GM04503 (cell line): ENCODE measurements at places on chromosomes 2 and 18.

DNA sequence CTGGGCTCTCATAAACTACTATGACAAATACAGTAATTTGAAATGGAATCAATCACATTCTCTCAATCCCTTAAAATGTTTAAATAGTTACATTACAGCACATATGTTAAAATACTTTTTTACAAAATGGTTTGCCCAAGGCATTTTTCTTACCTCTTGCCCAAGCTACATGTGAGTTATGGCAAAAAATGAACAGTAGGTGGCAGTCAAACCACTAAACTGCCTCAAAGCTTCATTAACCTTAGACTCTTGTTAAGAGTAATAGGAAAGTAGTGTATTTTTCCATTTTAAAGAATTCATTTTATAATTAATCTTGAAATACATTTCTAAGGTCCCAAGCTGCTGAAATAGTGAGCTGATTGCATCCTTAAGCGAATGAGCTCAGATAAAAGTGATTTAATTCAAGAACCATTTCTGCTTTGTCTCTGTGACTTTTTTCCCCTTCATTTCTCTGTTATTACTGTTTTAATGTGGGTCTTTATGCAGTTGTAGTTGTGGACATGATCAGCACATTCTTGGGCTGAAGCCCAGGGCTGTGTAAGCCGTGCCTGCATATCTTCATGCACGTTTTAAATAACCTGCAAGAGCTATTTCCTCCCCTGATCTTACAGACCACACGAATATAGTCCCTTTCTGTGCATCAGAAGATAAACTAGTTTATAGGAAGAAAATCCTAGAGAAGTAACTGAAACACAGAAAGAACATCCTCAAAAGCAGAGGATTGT is 311.8 kb downstream of the LNPK start:
- DNase-seq: peak; percentile 28

GRCh38 chr2:168529054-168529833 is 73.2 kb downstream of the CERS6 start:
- no peak for DNase-seq

- DNase-seq: no peak
Observed at GRCh38 chr2:27721884-27722485, 49.5 kb upstream of the MRPL33 start.

DNA sequence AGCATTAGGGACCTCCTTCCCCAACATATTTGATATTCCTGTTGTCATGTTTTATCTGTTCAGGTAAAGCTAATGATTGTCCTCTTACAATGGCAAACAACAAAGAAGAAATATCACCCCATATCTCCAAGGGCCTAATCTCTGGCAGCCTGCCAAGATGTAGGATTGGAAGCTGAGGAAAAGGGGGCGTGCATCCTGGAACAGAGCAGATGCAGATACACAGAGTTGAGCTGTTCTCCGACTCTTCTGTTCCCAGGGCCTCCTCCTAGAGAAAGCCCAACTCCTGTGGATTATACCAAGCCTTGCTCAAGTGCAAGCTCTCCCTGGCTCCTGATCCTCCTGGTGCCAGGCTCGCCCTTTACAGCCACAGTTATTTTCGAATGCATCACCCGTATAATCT is 35.2 kb upstream of the CD207 start:
- DNase-seq: no peak

DNA sequence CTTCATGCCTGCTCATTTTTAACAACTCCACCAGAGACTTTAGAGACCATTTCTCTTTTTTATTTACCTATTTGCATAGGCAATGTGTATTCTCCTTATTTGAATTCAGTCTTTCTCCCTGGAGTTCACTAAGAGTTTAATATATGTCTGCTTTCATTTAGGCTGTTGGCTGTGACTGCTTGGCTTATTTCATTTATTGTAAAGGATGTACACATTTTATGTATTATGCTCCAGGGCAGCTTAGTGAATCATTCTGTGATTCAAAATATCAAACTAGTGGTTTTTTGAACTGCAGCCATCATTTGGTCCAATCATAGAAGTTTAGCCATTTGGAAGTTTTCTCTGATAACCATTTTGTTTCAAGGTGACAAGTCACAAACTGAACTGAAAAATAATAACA is 229.6 kb downstream of the LPIN1 start:
- DNase-seq: no peak

GRCh38 chr2:980176-980575 is 29.5 kb downstream of the SNTG2 start:
- DNase-seq: no peak

GRCh38 chr2:119638685-119639554 is 40.1 kb upstream of the TMEM177 start:
- no peak for DNase-seq

DNA sequence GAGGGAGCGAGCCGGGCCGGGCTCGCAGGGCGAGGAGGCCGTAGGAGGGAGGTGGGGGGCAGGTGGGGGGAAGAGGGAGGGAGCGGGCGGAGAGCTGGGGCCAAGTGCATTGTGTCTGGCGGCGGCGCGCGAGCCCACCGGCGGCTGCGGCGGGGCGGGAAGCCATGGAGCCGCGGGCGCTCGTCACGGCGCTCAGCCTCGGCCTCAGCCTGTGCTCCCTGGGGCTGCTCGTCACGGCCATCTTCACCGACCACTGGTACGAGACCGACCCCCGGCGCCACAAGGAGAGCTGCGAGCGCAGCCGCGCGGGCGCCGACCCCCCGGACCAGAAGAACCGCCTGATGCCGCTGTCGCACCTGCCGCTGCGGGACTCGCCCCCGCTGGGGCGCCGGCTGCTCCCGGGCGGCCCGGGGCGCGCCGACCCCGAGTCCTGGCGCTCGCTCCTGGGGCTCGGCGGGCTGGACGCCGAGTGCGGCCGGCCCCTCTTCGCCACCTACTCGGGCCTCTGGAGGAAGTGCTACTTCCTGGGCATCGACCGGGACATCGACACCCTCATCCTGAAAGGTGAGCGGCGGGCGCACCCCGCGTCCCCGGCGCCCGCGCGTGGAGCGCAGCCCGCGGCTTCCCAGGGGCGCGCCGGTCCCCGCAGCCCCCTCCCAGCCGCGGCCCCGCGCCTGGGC is at the start of gene TMEM178A:
TSS of gene TMEM178A (plus strand) at position 107 of the 680 bp plus-strand sequence. CDS start at position 165, 58 bp downstream.
- DNase-seq: no peak

DNA sequence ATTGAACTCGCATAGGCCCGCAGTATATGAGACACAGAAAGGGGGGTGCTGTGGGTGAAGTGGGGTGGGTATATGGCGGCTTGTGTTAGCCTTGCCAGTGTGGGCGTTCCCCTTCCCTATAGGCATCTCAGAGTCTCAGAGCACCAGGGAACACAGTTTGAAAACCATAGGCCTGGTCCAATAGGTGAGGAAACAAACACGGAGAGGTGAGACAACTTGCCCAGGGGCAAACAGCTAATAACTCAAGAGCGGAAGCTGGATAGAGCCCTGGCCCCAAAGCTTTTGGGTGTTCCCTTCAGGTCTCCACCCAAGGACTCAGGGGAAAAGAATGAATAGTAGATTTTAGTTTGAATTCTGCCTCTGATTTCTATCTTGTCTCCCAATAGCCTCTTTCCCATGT is 7.9 kb downstream of the LIPG start:
- no peak for DNase-seq

GRCh38 chr2:98087447-98088020 is 567 bp downstream of the VWA3B start:
- no peak for DNase-seq

DNA sequence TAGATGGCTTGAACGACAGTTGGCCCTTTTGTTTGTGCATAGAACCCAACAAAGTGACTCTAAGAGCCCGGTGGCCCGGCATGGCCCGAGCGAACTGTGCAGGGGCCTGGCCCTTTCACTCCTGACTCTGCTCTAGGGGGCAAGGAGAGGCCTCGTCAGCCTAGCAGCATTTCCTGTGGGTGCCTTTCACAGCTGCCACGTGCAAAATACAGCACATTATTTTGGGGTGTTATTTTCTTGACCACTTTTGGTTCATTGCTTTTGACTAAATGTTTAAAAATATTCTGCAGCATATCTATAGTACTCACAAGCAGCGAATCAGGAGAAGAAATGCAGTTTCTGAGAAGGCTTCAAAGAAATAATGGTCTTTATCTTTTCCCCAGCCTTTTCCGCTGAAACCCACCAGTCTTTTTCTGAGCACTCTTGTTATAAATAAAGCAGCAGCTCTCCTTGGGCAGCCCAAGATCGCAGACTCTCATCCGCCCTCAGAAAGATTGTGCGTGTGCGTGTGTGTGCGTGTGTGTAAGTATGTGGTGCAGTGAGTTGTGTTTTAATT is 31.3 kb downstream of the DGKD start:
- no peak for DNase-seq

DNA sequence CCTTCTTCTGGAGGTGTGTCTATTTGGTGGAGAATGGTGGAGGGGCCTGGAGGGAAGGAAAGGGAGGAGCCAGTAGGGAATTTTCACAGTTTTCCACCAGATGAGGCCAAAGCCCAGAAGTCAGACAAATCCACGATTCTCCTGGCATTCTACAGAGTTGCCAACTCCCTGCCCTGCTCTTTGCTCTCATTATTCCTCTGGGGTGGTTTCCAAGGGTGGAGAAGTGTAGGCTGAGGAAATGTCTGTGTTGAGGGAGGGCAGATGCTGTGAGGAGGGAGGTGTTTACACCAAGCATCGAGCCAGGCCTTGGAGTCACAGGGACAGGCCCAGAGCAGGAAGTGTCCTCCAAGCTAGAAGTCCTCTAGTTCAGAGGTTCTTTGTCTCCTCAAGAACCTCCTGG is 124.1 kb upstream of the LGALSL start:
- DNase-seq: peak; percentile 24

- no peak for DNase-seq
Observed at GRCh38 chr2:153476816-153477635, 1.5 kb downstream of the RPRM start.

DNA sequence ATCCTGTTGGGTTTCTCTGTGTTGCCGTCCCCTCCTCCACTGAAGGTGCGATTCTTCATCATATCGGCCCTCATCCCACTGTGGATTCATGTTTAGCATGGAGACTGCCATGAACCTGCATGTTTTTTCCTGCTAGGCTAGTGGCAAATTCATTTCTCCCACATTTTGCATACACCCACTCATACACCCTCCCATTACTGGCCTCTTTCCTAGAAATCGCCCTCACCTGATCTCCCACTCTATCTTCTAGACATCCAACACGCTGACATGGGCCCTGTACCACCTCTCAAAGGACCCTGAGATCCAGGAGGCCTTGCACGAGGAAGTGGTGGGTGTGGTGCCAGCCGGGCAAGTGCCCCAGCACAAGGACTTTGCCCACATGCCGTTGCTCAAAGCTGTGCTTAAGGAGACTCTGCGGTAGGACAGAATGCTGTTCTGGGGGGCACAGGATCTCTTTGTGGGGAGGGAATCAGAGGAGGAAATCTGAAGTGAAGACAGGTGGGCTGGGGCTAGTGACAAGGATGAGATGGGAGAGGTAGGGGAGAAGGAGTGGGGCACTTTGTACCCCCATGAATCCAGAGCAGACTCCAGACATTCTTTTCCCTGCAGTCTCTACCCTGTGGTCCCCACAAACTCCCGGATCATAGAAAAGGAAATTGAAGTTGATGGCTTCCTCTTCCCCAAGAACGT is 17.7 kb downstream of the PRKAG3 start:
- no peak for DNase-seq

- DNase-seq: no peak
Observed at GRCh38 chr2:75569546-75569945, 8.8 kb upstream of the EVA1A start.

- no peak for DNase-seq
Observed at GRCh38 chr2:221716426-221717303, 144.6 kb upstream of the EPHA4 start.

DNA sequence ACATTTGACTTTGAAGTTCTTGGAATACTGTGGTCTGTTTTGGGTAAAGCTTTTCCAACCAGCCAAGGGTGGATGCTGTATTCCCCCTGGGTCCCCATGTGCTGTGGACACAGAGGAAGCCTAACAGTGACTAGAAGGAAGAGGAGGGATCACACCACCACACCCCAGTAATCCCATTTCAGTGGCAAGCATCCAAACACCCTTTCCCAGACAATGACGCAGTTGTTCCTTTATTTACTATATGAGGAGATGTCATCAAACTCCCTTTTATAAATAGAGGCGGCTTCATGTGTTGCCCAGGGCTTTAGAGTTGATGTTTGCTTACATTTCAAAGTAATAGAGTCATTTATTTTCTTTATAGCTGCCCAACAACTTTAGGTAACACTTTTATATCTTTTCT is 959.4 kb upstream of the GYPC start:
- no peak for DNase-seq

DNA sequence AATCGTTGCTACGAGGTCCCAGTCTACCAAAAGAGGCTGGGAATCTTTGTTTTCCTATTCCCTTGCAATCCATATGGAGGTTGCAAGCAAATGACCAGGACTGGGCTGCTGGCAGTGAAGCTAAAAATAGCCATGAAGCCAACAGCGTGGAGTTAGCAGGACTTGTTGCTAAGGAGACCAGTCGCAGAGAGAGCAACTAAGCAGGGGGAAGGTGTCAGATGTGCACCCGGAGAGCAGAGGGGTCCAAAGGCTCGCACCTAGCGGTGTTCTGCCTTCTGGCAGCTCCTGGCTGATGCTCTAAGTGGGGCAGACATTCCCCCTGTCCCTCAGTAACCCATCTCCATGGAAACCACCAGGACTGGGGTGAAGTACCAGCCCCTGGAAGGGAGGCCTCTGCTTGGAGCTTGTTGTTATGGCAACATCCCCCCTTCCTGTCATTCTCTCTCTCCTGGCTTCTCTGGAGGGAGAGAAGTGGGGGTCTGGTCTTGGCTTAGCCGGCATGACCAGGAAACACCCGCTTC is 84.6 kb downstream of the DNMT3A start:
- peak; percentile 23 for DNase-seq

- peak; percentile 4 for DNase-seq
Observed at GRCh38 chr18:33231474-33232317, 208.8 kb downstream of the CCDC178 start.

DNA sequence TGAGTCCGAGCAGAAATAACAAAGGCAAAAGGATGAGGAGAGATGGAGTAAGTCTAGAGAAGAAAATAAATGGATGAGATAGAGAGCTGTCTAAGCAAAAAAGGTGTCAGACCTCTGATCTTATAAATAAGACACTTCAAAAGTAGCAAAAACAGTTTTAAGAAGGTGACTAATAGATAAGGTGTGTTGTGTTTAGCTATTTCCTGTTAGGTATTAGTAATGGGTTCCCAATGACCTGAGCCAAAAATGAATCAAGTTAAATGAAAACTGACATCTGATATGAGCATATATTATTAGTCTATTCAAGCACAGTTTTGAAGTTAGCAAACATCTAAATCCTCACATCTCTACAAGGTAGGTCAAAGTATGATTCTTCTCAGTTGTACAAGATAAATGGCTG is 10.6 kb downstream of the SUPT7L start:
- DNase-seq: no peak

GRCh38 chr2:53786352-53786704 is 425 bp downstream of the ASB3 start:
- no peak for DNase-seq
